Activated CD4-positive, alpha-beta T cell treated with anti-CD3 and anti-CD28 coated beads, Interleukin-2, amount 50 U/mL, for 24 hours (primary cell): ENCODE measurements at places on chromosomes 5 and 9.
A peak's percentile ranks its signal among the peaks of the same experiment; 100 is the strongest.

GRCh38 chr9:5871785-5872184 is 18.9 kb upstream of the MLANA start:
- no peak for DNase-seq

- DNase-seq = no peak
Measured at GRCh38 chr9:77582961-77583576, 65.1 kb downstream of the GNA14 start.

- no peak for DNase-seq
Measured at GRCh38 chr5:129724647-129725046, 23.2 kb upstream of the MINAR2 start.

DNA sequence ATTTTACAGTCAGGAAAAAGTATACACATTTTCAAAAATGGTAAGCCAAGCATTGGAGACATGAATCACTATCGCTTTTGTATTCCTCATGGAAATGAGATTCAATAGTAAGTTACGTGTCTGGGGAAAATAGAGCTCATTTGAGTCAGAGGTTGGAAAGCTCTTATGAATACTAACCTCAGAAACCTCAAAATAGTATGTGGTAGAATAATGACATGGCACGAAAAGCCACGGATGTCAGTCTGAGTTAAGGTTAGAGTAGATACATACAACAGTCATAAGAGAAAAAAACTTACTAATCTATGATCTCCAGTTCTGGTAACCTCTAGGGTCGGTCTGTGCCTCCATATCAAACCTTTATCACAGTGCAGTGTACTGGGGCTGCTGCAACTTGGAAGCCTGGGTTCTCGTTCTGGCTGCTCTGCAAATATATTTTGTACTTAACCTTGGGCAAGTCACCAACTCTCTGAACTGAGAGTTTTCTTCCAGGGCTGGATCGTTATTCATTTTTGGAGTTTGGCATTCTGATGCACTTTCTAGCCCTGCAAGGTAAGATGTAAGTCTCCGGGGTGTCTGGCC is 31.8 kb downstream of the MAP1B start:
- peak; percentile 19 for DNase-seq

GRCh38 chr5:178287091-178287790 is 54.6 kb upstream of the PHYKPL start:
- no peak for DNase-seq

DNA sequence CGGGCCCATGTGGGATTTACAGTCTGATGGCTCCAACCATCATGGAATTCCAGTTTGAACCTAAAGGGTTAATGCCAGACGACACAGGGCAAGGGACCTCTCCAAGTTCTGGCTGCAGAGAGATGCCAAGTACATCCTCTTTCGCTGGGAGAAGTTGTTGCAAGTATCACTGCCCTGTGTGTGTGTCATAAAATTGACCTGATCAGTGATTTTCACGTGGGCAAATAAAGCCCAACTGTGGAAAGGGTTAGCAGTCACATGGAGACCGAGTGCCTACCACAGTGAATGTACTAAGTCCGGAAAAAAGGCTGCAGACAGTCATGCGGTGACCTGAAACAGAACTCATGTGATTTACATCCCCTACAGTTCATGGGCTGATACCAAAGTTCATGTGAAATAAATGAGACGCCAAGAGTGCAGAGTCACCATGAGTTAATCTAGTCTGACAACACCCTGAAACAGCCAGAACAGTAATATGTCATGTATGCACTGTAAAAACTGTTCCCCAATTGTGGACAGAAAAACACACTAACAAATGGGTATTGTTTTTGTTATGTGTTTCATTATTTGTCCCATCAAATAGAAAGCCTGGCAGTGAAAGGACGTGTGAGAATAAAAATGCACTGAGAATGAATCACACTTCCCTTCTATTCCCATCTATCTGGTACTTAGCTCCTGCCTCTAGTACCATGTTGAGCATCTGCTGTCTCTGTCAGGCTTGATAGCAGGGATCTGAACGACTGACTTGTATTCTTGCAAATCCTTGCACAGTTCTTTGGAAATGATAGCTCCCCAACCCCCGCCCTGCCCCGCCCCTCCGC is 115.7 kb downstream of the SUSD1 start:
- DNase-seq = no peak

- DNase-seq = no peak
Measured at GRCh38 chr5:121479337-121479736, 372.3 kb upstream of the FTMT start.

DNA sequence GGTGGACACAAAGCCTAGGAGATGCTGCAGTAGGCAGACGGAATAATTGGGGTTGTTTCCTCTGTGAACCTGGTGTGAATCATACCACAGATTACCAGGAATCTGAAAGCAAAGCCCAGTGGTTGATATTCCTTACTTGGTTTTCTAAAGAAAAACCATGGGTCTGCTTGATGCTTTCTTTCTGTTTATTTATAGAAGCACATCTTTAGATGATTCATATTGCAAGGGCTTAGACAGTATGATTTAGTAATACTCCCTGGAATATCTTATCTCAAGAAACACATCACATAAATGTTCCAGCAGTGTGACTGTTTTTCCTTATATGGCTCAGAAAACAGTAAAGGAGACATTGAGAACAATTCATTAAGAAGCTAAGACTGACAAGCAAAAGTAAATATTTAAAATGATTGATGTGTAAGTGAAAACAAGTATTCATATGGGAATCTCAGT is 623.3 kb downstream of the RAB3C start:
- no peak for DNase-seq

GRCh38 chr5:33488558-33489355 is 48.0 kb downstream of the TARS1 start:
- DNase-seq = no peak

GRCh38 chr5:125410537-125411070 is 664.2 kb upstream of the ZNF608 start:
- no peak for DNase-seq

DNA sequence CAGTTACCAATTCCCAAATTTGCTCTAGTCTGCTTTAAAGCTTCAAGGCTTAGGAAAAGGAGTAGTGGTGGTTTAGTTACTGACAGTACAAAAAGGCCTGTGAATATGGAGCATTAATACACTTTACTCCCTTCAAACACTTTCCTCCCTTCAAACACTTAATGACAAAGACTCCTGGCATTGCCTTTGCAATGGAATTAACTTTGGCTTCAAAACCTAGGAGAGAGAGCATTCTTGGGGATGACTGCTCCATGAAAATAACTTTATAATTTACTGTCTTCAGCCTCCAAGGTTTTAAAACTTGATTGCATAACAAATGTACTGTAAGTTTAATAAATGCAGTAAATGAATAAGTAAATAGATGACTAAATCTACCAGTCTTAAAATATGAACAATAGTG is 185.6 kb downstream of the TRPM3 start:
- no peak for DNase-seq

GRCh38 chr5:88979244-88979643 is 96.3 kb upstream of the MEF2C start:
- no peak for DNase-seq

GRCh38 chr5:169195601-169196000 is 105.3 kb downstream of the SLIT3 start:
- DNase-seq = no peak

DNA sequence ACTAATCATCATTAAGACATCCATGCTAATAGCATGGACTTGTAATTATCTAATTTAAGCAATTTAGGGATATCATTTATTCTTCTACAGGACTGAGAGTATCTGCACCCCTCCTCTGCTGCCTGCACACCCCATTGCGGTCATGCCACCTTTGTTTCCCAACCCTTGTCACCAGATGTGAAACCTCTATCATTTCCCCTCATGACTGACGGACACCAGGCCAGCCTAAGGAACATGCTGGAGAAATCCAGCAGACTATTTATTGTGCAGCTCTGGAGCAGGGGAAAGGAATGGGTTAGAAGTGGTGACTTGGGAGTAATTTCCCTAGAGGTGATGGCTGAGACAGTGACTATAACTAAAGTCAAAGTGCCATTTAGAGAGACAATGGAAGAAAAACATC is 40.7 kb downstream of the UGCG start:
- DNase-seq = no peak

DNA sequence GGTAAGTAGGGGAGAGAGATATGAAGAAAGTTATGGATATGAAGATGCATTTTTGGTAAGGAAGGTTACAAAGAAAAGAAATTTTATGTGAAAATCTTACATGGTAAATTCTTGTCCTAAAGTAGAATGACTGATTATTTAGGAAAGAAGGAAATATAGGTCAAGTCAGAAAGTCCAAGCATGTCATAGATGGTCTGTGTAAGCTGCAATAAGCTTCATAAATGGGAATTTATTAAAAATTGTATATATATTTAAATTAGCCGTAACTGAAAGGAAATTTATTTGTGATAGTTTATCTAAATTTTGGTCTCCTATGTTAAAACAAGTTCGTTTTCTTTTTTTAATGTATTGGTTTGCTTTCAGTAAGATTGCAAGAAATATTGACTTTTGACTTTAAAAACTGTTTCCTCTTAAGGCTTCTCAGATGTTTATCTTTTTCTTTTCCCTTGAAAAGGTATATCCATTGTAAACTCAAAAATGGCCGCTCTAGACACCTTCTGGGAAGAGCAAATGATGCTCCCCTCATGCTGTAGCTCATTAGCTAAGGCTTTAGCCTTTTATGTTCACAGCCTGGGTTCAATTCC is 46.8 kb upstream of the HAPLN1 start:
- no peak for DNase-seq

GRCh38 chr9:4422495-4422894 is 67.8 kb upstream of the SLC1A1 start:
- no peak for DNase-seq

- no peak for DNase-seq
Measured at GRCh38 chr9:77764894-77765780, 117.0 kb upstream of the GNA14 start.

DNA sequence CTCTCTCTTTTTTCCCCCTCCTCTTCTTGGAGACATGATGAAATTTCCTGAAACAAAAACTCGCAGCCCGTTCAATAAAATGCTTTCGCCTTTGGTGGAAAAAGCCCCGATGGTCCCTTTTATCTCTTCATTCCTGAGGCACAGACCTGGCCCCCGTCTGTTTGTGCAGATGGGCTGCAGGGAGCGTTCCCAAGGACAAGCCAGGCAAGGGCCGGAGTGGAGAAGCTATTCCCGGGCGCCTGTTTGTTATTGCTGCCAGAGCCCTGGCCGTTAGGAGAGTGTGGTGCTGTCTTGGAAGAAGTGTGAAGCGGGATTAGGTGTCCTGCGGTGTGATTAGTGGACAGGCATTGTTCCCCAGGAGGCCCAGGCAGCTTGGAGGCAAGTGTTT is 71.9 kb downstream of the SMIM23 start:
- no peak for DNase-seq

DNA sequence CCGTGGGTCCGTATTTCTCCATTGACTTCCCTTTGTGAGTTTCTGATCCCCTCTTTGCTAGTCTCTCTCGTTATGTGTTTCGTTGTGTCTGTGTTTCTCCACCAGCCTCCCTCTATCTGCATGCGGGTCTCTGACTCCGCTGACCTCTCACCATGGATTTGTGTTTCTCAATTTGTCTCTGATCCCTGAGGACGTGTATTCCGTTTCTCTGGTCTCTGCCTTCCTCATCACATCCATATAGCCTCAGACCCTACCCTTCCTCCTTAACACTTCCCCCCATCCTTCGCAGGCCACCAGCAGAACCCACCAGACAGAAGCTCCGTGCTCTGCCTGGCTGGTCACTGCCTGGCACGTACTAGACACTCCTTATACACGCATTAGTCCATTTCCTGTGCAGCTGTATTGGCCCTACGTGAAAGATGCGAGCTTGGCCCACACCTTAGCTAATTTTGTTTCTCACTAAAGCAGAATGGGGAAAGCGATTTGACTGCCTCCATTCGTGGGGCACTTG is 631 bp downstream of the B4GALT7 start:
- no peak for DNase-seq

DNA sequence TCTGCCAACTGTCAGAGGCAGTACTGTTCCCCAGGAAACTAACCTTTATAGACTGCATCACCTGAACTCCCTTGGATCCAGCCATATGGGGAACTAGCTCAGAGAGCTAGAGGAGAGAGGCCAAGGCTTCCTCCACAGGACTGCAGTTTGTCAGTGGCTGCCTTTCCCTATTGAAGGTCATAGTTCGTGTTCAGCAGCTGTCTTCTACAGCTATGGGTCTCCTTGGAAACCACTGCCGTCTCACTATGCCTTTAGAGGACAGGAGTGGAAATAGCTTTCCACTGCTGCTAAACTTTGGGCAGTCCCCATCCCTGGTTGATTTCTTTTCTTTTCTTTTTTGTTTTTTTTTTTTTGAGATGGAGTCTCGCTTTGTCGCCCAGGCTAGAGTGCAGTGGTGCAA is 4.4 kb upstream of the SLIT3 start:
- DNase-seq = no peak

DNA sequence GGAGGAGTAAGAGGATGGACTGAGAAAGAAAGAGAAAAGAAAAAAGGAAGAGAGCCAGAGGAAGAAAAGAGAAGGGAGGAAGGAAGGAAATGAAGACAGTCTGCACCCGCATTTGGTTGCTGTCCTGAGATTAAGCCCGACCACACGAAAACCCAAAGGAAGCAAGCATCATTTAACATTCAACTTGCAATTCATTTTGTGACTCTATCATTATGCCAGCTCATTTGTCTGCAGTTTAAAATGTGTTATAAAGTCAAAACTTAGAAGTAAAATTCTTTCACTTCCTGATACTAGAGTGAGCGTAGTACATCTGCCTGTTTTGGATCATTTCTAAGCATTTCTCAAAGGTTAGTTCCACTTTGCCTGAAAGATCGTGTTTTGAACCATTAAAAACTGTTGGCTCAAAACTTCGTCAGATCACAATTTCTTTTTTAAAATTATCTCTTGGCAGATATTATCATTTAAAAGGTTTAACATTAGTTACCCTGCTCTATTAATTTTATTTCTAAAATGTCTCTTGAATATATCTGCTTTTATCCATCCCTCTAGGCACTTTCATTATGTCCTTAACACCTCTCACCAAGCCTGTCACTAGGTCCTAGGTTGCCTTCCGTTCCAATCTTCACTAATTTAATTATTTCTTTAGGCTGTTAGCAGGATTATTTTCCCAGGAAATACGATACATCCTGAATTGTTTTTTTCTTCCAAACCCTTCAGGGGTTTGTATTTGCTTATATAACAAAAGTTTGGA is 240.9 kb downstream of the TLE4 start:
- DNase-seq = no peak

GRCh38 chr5:91150636-91151035 is 232.5 kb downstream of the ARRDC3 start:
- DNase-seq = no peak

GRCh38 chr5:44048276-44048984 is 340.8 kb downstream of the FGF10 start:
- DNase-seq = no peak

DNA sequence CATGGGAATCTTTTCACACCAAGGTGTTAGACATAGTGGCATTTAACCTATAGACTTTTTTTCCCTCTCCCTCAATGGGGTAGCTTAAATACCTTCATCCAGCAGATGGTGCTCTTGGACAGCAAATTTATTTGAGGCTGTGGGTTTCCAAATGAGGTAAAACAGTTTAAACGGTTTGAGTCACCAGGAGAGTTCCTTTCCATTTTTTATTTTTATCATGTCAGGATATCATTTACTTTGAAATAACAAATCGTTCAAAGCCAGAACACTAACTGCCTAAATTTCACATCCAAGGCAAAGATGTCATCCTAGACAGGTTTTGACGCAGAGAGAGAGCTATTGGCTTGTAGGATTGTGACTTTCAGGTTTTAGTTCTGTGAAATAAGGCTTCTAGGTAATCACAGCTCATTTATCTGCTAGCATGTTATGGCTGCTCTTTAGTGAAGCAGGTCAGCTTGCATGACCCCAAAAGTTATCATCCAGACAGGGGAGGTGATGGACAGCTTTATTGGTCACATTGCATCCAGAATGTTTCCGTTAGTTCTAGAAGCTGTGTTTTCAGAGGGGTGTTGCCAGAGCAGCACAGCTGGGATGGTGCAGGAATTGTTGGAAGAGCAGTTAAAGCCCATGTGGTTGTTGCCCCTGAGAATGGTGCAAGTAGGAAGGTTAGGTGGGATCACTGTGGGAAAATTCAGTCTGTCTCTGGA is 69.8 kb downstream of the KDM4C start:
- no peak for DNase-seq
